ENCODE measurements at places on chromosomes 1 and 21. TPM values are rescaled to one million over a fixed set of nuclear protein-coding genes. Genes with fewer than 3 reads are reported as not detected.

AIRE gene
- total RNA-seq, result 0.14 TPM

GRCh38 chr1:224456637-224456953 lies 22.0 kb upstream of the WDR26 start:
- no peak for DNase-seq

- DNase-seq, result no peak
These were observed 38.0 kb upstream of the ACTRT2 start for GRCh38 chr1:2983319-2983705.

GRCh38 chr1:98177751-98178150 lies 256.9 kb upstream of the DPYD start:
- no peak for DNase-seq

DNA sequence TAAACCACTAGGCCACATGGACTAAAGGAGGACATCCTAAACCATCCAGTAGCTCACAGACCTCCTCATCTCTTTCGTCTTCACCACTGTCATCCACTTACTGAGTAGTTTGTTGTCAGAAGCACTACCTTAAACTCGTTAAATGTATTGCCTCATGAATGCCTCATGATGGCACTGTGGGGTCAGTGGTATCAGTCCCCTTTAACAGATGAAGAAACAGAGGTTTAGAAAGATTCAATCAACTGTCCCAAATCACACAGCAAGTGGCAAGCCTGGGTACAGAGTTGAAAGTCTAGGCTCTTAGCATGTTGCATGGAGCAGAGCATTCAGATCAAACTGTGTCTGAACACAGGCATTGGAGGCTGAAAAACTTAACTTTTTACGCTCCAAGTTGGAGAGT lies 183.6 kb upstream of the KIAA0040 start:
- DNase-seq, result no peak

DNA sequence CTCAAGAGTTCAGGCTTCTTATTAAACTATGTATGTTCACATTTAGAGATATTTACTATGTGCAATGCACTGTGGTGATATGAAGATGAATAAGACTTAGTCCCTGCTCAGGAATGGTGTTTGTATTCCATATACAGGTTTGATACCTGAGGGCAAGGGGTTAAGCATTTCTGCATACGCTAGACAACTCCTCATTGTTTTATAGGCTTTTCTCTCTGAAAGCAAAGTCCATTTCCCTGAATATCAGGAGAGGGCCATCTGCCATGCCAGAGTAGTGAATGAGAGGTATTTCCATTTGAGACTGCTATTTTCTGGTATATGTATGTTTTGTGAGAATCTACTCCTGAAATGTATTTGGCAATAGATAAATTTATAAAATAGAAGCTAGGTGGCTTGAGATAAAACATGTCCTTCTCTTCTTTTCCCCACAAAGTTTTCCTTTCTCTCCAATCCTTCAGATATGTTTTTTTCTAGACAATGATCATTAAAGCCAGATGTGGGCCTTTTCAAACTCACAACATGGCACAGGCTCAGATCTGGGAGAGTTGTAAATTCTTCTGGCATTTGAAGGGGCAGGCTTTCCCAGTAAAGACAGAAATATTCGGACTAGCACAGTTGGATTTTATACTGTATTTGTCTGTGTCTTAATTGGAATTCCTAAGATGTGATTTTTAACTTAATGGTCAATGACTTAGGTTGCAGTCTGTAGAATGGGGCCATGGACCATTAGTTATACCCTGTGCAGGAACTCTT lies 73.3 kb upstream of the WDR26 start:
- no peak for DNase-seq

All from right cardiac atrium (tissue), 5 donors.